ENCODE measurements at places on chromosomes 4 and X.

GRCh38 chr4:187309456-187309855, 585.8 kb upstream of the FAT1 start:
- DNase-seq = no peak

DNA sequence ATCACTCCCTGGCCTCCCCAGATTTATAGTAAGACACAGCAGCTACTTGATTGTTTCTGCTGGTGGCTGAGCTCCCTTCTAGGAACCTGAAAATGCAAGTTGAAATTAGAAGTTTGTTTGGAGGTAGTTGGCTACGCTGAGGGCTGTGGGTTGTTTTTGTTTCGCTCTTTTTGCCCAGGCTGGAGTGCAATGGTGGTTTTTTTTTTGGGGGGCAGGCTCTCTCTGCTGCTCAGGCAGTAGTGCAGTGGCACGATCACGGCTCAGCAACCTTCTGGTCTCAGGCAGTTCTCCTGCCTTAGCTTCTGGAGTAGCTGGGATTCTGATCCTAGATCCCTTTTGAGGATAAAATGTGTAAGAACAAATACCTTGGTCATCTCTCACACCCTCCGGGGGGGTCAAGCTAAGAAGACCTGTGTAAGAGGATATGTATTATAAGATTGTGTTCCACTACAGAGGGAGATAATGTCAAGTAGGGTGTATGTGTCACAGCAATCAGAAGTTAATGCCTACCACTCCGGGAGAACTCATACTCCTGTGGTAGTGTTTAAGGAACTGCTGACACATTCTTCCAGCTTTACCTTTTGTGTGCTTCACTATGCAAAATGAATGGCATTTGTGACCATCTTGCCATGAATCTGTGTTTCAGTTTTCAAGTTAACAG, 9.7 kb downstream of the JADE1 start:
- no peak for DNase-seq

- DNase-seq = no peak
Measured at GRCh38 chr4:20348411-20348810, 96.7 kb downstream of the SLIT2 start.

DNA sequence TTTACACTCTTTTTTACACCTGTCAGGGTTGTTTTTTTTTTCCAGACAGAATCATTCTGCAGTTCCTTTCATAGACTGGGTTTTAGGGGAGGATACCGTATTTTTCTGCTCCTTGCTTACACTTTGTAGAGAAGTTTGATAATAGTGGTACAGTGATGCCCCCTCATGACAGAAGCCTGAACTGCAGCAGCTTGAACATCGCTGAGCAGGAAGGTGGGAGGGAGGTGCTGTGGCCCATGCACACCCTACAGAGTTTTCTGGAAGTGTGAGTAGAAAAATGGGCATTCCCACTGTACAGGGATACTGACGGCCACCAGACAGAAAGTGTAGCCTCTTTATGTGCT, 54.5 kb downstream of the RAB40A start:
- DNase-seq = peak; percentile 14

- no peak for DNase-seq
Measured at GRCh38 chrX:80578517-80579105, 158.4 kb downstream of the TENT5D start.

- DNase-seq = no peak
Measured at GRCh38 chrX:27186671-27187070, 276.5 kb downstream of the PPP4R3C start.

DNA sequence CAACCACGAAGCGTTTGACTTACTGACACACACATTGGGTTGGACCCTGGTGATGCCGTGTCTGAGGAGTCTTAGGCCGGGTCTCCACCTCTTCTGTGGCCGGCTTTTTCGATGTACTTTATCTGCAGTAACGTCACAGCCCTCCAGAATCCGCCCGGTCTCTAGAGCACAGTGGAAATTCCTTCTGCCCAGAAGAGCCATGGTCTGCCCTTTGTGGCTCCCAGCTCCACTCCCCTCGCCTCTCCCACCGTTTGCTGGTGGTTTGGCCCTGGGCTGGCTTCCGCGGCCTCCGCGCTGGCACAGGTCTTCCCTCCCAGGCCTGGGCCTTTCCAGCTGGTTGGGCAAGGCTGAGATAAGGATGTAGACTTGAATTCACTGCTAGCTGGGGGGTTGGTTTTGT, 4.3 kb downstream of the MAEA start:
- DNase-seq = no peak

- no peak for DNase-seq
Measured at GRCh38 chr4:65391814-65392213, 278.5 kb downstream of the EPHA5 start.

Measured in stimulated activated CD8-positive, alpha-beta memory T cell treated with anti-CD3 and anti-CD28 coated beads, Interleukin-4, amount 100 ng/mL, for 1 hour (primary cell).